Activated CD4-positive, CD25-positive, alpha-beta regulatory T cell (primary cell): ENCODE measurements at places on chromosomes 1 and 21.

GRCh38 chr1:227661495-227661894 lies 73.6 kb downstream of the JMJD4 start:
- no peak for DNase-seq

DNA sequence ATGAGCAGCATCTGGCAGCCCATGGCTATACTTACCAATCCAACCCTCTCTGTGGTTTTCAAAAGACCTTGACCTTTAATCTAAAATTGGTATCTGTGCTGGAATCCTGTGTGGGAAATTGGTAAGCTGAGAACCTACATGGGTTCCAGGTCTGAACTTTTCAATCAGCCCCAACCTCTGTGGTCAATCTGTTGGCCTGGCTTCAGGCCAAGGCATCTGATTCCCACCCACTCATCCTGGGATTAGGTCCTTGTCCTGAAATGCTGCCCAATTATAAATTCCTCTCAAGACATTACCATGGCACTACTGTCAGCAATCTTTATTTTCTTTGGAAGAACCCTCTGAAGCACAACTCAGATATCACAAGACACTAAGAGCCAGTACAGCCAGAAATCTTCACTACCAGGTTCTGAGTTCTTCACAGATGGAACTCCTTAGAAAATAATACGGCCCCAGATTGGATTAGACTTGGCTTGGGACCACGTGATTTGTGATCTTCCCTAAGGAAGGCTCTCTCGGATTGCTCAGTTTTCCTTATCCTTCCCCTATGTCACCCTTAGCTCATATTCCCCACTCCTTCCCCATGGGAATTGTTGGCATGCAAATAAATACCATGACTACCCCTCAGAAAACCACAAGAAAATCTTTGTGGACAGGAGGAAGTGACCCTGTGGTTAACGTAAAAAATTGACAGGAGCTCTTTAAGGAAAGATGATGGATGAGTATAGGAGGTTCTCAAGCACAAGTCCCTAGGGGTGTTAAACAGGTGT lies 207.9 kb upstream of the ST6GALNAC5 start:
- no peak for DNase-seq

DNA sequence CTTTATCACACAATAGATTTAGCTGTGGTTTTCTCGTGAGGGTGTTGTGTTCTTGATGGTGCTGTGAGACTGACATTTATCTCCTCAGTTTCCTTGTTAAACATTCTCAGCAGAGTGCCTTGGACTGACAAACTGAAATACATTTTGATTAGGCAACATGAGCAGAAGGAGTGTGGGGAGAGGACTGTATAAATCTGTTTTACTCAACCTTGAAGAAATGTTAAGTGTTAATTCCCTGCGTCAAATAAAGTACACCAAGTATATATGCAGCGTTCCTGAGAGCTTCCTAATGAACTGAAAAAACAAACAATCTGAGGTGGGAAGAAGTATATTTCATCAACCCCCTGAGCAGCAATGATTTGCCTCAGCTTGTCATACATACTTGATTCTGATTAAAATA lies 540.3 kb upstream of the B3GALT2 start:
- DNase-seq = no peak

DNA sequence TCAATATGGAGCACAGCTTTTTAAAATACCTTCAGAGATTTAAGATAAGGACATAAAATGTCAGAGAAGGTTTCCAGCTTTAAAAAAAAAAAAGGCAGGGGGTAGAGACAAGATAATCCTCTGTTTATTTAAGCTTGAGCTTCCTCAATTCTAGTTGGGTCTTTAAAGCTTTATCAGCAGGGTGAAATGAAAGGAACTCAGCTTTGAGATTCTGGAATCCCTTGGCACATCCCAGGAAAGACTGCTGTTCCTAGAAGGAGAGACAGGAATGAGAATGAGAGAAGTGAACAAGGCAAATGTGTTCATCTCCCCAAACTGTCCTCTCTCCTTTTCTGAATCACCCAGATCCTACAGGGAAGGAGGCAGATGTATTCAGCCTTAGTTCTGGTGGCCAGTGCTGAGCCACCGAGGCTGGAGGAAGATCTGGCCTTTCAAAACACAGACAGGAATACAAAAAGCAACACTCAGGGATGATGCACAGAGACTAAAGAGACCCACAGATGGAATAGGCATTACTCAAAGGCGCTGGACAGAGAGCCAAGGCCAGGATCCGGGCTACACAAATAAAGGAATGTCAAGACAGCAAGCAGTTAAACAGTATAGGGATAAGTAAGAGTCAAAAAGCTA lies 385.8 kb upstream of the DUSP10 start:
- no peak for DNase-seq

GRCh38 chr1:237568955-237569354 lies 321.8 kb downstream of the ZP4 start:
- no peak for DNase-seq

DNA sequence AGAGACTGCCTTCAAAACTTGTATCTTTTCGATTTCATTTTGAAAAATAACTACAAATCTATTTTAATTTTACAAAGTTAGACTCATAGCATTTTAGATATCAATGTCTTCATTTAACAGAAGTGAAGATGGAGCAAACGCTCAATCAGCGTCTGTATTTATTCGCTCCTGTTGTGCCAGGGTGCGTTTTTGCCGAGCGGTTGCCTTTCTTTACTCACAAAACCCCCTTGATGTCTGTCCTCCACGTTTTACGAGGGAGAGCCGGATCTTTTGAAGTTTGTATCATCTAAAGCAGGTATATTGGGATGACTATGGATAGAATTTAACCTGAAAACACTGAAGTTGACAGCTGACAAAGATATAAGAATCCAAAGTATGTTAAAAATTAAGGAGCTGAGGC lies 44.6 kb downstream of the MRPL39 start:
- DNase-seq = no peak

GRCh38 chr1:198373376-198373775 lies 167.1 kb downstream of the ATP6V1G3 start:
- DNase-seq = no peak

DNA sequence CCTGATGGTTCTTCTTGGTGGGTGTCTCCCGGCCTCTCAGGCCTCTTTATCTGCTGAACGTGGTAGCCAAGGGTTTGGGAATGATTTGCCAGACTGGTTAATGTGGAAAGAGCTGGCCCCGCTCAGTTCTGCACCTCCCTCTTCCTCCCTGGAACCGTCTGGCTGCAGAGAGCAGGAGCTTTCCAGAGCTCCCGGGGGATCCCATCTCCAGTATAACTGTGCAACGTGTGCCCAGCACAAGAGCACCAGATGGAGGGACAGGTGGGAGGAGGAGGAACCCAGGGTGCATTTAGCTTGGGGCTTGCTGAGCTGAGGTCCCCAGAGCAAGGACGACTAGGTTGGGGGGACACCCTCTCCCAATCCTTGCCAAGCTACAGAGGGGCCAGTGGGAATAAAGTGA lies 5.0 kb downstream of the TFF1 start:
- DNase-seq = no peak

- DNase-seq = no peak
Observed at GRCh38 chr1:166980383-166980782, 5.0 kb upstream of the ILDR2 start.

DNA sequence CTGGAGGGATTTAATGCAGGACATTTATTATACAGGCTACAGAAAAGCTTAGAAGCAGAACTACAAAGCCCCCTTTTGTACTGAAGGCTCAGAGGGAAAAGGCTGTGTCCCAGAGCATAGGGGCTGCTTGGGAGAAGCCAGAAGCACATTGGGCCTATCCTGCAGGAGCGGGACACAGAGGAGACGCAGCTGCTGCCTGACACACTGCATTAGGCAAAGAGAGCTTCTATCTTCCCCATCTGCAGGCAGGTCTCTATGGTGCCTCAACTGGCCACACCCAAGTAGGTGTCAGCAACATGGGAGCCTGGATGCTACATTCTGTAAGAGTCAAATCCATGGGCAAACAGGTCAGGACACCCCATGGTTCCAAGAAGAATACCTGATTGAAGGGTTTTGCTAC lies 595.9 kb downstream of the AJAP1 start:
- no peak for DNase-seq

- DNase-seq = peak; percentile 58
Observed at GRCh38 chr1:10510520-10511493, 36.1 kb downstream of the PEX14 start.

DNA sequence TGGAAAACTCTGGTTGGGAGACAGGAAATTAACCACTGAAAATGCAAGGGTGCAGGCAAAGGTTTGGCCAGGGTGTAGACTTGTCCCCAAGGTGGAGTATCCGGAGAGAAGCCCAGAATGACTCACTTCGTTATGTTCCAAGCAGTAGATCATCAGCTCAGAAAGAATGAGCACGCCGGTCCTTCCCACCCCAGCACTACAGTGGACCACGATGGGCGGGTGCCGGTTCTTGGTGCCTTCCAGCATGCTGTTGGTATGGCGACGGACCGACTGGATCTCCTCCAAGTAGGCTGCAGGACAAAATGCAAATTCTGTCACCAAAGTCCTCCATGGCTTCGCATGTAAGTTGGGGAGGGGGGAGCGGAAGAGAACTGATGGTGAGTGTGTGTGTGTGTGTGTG lies 83.4 kb downstream of the SMYD2 start:
- no peak for DNase-seq

DNA sequence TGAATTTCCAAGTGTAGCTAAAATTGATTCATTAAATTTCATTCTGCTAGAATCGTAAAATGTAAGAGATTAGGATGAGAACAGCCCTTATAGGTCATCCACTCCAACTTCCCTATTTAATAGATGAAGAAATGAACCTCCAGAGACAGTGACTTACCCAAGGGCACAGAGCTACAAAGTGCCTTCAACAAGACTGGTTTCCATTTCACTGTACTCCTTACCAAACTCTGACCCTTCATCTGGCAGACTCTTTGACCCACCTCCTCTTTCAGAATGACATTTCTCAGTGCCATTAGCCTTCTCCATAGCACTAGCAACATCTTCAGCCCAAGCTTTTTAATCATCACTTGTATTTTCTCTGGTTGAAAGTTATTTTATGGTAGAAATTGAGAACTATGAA lies 161.3 kb downstream of the NEK7 start:
- no peak for DNase-seq

GRCh38 chr1:194309269-194309668 lies 1122.9 kb upstream of the B3GALT2 start:
- no peak for DNase-seq

- no peak for DNase-seq
Observed at GRCh38 chr1:61490924-61491323, 234.0 kb downstream of the TM2D1 start.

DNA sequence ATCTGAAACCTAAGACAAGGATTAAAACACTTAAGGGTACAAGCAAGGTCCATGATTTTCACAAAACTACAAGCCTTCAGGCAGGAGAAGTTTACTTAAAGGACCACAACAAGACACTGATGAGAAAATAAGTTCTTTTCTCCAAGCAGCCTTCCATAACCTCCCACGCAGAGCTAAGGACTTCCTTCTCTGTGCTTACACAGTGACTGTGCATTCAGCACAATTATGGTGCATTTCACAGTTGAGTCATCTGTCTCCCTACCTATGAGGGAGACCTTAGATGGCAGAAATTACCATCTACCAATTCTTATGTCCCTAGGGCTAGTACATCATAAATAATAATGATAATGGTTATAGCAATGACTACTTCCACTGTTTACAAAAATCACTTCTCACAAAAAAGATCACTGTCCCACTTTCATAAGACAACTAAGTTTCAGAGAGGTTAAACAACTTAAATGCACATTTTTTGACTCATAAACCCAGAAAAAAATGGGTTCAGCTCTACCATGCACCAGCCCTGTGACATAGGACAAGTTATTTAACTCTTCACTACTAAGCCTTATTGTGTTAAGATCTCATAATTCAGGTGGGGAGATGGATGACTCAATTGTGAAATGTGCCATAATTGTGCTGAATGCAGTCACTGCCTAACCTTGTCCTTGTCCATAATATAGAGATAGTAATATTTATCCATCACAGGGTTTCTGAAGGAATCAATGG lies 45.3 kb downstream of the TARBP1 start:
- DNase-seq = no peak

- no peak for DNase-seq
Observed at GRCh38 chr1:20233394-20233793, 47.1 kb upstream of the PLA2G2C start.

- no peak for DNase-seq
Observed at GRCh38 chr1:71276466-71276865, 195.6 kb upstream of the ZRANB2 start.

- DNase-seq = no peak
Observed at GRCh38 chr1:64163970-64164369, 39.5 kb upstream of the UBE2U start.

- DNase-seq = no peak
Observed at GRCh38 chr1:151143057-151143435, 3.4 kb downstream of the SEMA6C start.

DNA sequence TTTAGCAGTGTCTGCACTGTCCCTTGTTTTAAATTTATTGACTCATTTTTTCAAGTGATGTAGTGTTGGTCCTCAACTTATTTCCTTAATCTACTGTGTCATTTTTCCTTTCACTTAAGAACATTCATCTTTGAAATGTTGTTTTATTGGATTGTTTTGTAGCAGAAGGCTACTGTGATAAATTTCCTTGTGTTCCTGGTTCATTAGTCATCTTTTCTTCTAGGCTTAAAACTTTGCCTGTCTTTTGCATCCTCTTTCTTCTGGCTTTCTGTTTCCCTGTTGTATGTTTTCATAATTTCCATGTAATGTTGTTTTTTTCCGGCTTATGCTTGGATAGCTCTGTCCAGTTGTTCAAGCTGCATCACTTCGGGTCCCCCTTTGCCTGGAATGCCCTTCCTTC lies 61.9 kb downstream of the UBE2T start:
- DNase-seq = no peak

DNA sequence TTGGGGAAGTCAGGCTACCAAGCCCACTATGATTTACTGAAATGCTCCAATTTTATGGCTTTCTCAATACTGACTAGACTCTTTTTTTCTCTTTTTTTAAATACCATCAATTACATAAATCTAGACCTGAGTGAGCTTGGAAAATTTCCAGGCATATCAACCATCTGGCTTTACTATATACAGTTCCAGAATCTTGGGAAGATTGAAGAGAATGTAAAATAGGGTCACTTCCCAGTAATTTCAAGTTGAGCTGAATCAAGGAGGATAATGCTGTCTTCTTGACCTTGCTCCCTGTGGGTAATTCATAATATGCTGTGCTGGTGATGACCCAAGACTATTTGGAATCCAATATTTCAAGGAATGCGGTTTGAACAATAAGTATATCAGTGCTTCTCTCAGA lies 108.1 kb downstream of the MAP3K21 start:
- no peak for DNase-seq

GRCh38 chr1:43688594-43689000 lies 18.7 kb upstream of the ST3GAL3 start:
- DNase-seq = no peak

GRCh38 chr1:57133686-57134085 lies 167.9 kb upstream of the C8B start:
- DNase-seq = no peak

GRCh38 chr1:36321119-36321951 lies 2.1 kb downstream of the EVA1B start:
- no peak for DNase-seq
